Fibroblast of mammary gland (primary cell): ENCODE measurements at places on chromosomes 16 and 17.
A peak's percentile ranks its signal among the peaks of the same experiment; 100 is the strongest.

DNA sequence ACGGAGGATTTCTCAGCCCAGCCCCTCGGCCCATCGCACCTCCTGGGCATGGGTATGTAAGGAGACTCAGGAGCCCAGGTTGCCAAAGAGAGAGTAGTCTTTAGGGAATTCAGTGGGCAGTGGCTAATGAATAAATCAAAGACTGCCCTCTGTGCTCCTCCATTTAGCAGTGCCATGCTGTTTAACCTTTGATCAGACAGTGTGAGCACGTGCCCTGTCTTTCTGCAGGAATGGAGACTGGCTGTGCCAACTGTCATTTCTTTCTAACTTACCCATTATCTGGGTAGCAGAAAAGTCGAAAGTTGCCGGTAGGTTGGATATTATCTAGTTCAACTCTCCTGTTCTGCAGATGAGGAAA is 62.4 kb downstream of the CDRT4 start:
- DNase-seq = no peak

- DNase-seq = peak; percentile 41
Observed at GRCh38 chr16:88292007-88292970, 90.5 kb upstream of the ZNF469 start.

- no peak for DNase-seq
Observed at GRCh38 chr16:10964891-10965326, 20.5 kb downstream of the CLEC16A start.

DNA sequence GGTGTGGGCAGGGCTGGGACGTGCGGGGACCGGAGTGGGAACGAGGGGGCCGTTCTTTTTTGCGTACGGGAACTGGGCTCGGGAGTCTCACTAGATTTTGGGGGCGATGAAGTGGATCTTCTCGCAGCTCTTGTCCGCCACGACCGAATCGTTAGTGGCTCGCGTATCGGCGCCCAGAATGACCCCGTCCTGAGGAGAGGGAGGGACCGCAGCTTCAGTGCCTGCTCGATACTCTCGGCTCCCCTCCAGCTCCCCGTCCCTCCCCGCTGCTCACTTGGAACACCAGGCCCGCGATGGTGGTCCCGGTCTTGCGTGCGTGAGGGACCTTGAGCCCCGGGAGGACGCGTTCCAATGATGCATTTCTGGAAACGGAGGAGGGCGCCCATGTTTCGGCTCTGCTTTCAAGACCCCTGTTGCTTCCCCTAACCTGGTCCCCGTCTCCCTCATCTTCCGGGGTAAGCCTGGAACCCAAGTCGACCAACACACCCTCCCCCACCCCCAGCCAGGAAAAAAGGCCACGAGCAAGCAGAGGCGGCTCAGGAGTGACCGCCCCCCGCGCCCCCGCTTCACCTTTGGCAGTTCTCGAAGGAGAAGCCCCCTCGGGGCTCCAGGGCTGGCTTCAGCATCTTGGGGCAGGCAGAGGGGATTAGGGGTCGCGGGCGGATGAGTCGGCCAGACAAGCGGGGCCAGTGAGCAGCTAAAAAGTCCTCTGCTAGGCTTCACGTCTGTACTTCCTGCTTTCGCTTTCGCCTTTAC is at the start of gene PSMB10:
Gene PSMB10 (minus strand): TSS at position 727 of the 756 bp plus-strand sequence. CDS start 101 bp downstream, at position 626.
- DNase-seq = peak; percentile 68

GRCh38 chr17:55427587-55427882 is 5.9 kb upstream of the MMD start:
- no peak for DNase-seq

DNA sequence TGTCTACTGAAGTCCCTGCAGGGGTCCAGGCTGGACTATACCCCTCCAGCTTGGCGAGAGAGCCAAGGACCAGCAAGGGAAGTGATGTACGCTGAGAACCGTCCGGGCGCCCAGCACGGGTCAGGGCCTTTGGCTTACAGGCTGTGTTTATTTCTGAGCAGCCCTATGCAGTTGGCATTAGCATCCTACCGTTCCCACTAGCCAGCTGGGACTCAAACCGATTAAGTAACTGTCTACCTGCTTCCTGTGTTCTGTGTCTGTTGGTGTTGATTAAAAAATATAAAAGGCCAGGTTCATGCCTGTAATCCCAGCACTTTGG is 73.8 kb downstream of the CMIP start:
- no peak for DNase-seq

- no peak for DNase-seq
Observed at GRCh38 chr17:35725802-35726126, 5.7 kb upstream of the RASL10B start.

- no peak for DNase-seq
Observed at GRCh38 chr17:33802349-33803198, 452.5 kb upstream of the CCL2 start.

GRCh38 chr16:894841-895240 is 75.9 kb downstream of the LMF1 start:
- no peak for DNase-seq

DNA sequence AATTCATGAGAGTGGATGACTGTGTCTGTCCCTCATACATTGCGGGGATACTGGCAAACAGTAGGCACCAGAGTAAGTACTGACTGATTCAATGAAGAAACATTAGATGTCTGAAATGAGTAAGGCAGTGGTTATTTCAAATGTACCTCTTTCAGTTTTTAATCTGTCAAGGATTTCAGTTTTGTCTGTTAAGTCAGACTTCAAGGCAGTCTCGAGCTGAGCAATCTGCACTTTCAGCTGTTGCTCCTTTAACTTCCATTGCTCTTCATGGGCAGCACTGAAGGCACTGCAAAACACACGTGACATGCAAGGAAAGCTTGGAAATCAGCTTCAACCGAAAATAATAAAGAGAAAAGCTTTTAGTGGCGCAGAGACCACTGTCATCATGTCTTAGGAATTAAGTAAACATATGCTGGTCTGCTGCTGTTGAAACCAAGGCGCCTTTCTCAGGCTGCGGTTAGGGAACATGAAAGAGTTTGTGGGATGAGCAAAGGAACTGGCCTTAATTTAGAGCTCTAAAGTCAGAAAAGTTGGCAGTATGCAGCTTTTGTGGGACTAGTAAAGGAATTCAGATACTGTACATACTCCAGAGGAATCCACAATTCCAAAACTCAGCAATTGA is 38.8 kb downstream of the RPGRIP1L start:
- peak; percentile 92 for DNase-seq
